ENCODE measurements at places on chromosomes 7 and 10.

DNA sequence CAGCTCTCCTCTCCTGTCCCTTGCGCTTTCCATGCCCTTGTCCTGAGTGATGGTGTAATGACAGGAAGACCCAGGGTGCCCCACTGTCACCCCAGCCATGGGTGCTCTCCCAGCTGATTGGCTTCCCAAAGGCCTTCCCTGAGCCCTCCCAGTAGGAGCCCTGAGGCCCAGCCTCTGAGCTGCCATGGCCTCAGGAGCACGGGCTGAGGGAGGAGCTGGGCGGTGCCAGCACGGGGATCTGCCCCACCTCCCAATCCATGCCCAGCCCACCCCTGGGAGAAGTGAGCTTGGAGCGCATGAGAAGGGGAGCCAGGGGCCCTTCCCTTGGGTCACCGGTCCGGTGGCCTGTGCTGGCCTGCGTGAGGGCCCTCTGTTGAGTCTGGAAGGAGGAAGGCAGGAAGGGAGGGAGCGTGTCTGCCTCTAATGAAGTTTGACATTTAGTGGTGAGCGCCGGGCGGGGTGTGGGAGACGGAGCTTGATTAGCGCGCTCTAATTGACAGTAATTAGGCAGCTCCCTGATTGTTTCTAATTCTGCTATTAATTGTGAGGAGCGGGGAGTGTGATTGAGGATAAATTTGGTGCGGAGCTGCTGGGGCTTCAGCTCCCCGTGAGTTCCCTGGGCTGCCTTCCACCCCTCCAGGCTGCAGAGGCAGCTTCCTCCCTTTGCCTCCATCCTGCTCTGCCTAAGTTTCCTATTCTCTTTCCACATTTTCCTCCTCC is 28.3 kb downstream of the GBX1 start:
- no peak for DNase-seq

DNA sequence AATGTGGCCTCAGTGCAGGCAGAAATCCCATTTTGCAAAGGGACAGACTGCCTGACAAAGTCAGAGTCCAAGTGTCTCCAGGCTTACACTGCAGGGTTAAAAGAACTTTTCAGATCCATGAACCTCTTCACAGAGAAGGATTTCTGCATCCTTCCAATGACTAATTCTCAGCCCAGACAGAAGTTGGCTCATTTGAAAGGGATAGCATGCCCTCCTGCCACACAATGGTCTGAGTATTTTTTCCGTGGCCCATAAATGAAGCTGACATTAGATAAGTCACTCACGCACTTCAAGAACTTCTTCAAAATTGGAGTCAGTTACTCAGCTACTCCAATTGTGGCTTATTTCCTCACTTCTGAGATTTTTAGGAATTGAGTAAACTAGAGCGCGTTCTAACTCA is 170.2 kb downstream of the PLXNA4 start:
- no peak for DNase-seq

- DNase-seq = no peak
Measured at GRCh38 chr10:6607182-6607581, 27.1 kb upstream of the PRKCQ start.

GRCh38 chr10:87685832-87686574 is 26.3 kb downstream of the PAPSS2 start:
- DNase-seq = no peak

- no peak for DNase-seq
Measured at GRCh38 chr7:54546081-54546985, 4.2 kb downstream of the VSTM2A start.

DNA sequence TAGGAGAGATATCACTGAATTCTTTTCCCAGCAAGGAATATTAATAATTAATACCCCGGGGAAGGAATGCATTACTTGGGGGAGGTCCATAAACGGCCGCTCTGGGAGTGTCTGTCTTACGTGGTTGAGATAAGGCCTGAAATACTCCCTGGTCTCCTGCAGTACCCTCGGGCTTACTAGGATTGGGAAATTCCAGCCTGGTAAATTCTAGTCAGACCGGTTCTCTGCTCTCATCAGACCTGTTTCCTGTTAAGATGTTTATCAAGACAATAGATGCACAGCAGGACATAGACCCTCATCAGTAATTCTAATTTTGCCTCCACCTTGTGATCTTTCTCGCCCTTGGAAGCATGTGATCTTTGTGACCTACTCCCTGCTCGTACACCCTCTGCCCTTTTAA is 162.8 kb upstream of the KCND2 start:
- DNase-seq = no peak

- DNase-seq = no peak
Measured at GRCh38 chr7:56092789-56093531, at the start of gene PHKG1. PHKG1 (minus strand) TSS chr7:56092952; CDS start chr7:56088941, 4,011 bp downstream.

- DNase-seq = no peak
Measured at GRCh38 chr7:103541026-103541425, 95.0 kb upstream of the SLC26A5 start.

DNA sequence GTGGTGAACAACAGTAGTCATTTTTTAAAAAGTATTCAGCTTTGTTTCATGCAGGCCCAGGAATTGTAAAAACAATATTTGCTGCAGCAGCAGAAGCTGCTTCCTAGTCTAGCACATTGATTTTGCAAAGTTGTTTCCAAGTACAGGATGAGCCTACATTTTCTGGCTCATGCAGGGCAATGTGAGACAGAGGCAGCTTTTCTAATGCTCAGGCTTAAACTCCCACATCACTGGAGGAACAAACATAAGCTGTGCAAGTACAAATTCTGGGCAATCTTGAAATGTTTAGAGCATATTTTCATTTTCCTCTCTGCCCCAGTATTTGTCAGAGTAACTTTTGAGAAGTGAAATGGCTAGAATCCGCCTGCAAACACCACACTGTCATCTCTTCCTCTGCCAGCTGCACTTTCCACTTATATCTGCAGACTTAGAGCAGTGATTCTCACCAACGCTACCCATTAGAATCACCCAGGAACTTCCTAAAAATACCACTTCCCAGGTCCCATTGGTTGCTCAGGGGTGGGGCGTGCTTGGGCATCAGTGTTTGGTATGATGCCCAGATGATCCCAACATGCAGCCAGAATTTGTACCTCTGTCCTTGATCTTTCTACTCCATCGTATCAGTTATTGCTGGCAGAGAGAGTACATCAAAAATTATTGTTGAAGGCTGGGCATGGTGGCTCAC is 304.1 kb upstream of the LRGUK start:
- DNase-seq = no peak

DNA sequence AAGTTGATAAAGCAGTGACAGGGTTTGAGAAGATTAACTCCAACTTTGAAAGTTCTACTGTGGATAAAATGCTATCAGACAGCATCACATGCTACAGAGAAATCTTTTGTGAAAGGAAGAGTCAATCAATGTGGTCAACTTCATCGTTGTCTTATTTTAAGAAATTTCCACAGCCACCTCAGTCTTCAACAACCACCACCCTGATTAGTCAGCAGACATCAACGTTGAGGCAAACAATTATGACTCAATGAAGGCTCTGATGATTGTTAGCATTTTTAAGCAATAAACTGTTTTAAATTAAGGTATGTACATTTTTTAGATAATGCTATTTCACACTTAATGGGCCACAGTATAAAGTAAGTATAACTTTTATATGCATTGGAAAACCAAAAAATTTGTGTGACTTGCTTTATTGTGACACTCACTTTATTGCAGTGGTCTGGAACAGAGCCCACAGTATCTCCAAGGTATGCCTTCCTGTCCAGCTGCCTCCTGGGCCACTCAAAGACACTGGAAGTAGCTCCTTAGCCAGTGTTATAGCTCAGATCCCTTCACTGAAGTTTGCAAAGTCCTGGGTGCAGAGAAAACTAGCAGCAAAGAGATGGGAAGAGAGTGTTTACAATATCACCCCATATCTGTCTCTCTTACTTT is 293.1 kb downstream of the ARHGAP12 start:
- peak; percentile 31 for DNase-seq

DNA sequence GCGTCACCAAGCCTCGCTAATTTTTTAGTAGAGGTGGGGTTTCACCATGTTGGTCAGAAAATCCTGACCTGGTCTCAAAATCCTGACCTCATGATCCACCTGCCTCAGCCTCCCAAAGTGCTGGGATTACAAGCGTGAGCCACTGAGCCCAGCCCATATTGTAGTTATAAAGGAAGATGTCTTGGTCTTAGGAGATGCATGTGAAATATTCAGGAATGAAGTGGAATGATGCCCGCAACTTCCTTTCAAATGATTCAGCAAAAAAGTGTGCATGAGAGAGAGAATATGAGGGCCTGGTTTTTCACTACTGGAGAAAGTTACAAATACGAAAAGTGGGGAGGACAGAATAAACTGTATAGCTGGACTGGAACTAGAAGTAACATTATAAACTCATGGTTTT is 15.9 kb downstream of the TMEM209 start:
- no peak for DNase-seq

DNA sequence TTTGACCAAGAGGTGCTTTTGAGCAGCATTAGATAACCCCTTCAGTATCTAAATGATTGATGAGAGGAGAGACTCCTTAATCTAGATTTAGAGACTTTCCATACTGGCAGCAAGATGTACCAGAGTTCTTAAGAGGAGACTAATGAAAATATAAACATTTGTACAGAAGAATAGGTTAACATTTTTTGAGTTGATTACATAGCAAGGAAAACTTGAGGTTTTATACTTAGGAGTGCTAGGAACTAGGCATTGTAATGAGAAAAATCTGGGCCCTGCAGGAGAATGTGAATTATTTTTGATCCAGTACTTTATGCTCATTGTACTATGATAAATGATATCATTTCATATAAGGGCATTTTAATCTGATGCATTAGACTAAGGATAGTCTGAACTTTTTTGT is 261.7 kb downstream of the EXOC4 start:
- no peak for DNase-seq

GRCh38 chr7:125099519-125099918 is 169.9 kb upstream of the POT1 start:
- DNase-seq = no peak

GRCh38 chr7:110790992-110791391 is 299.9 kb upstream of the LRRN3 start:
- DNase-seq = no peak

DNA sequence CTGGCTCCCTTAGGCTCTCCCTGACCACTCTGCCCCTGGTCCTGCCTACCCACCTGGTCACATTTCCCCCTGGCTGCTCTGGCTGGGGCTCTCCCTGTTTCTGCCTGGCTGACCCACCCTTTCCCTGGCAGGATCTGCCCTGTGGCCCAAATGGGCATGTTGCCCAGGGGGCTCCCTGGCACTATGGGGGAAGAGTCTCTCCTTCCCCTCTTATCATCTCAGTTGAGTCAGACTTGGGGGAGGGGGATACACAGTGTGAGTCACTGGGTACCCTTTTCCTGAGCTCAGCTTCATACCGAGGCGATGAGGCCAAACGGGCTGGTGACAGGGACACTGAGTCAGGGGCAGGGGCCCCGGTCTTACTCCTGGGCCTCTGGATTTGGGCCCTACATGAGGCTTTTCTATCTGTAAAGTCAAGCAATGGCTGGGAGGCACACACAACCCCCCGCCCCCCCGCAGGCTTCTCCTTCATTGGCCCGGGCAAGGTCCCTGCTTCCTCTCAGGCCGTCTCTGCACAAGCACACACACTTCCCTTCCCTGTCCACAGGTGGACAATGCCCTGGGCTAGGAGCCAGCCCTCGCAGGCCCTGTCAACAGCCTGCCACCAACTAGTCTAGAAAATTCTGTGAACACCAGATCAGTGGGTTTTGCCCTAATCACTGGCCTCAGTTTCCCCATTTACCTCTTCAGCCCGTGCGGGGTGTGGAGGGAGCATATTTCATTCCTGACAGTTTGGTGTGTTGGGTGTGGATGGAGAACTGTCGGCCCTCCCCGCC is 627 bp upstream of the FLNC start:
- DNase-seq = no peak

- DNase-seq = no peak
Measured at GRCh38 chr7:48901966-48902365, 22.4 kb upstream of the CDC14C start.

- peak; percentile 63 for DNase-seq
Measured at GRCh38 chr7:23539494-23539907, 7.7 kb upstream of the TRA2A start.

GRCh38 chr10:70684839-70685454 is 12.6 kb downstream of the ADAMTS14 start:
- DNase-seq = no peak

DNA sequence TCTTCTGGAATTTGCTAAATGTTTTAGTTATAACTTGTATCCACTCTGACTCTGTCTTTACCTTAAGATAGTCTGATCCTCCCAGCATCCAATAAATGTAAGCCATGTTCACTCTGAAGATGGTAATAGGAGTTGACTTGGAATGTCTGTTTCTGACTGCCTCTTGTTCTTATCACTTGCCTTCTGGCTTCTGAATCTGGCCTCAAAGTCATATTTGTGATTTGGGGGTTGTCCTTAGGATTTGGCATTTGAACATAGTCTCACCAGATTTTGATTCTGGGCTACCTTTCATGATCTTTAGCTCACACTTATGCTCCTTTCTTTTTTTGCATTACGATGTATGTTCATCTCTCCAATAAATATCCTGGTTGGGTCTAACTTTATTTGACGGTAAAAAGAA is 247.0 kb downstream of the SH2D4B start:
- DNase-seq = no peak

- DNase-seq = no peak
Measured at GRCh38 chr7:87173471-87173870, 21.2 kb downstream of the DMTF1 start.

All from MV-4-11 (cell line).